ENCODE measurements at places on chromosomes 4 and X.

GRCh38 chrX:144275367-144275766 is 391.5 kb downstream of the UBE2NL start:
- DNase-seq = no peak

DNA sequence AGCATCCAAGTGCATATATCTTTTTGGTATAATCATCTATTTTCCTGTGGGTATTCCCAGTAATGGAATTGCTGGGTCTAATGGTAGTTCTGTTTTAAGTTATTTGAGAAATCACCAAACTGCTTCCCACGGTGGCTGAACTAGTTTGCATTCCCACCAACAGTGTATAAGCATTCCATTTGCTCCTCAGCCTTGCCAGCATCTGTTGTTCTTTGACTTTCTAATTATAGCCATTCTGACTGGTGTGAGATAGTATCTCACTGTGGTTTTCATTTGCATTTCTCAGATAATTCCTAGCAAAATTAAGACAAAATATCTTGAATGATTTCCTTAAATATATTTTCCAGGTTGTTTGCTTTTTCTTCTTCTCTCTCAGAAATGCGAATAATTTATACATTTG is 341.1 kb downstream of the GBA3 start:
- no peak for DNase-seq

- no peak for DNase-seq
These were observed 502.9 kb downstream of the ANKRD50 start for GRCh38 chr4:124209626-124210025.

DNA sequence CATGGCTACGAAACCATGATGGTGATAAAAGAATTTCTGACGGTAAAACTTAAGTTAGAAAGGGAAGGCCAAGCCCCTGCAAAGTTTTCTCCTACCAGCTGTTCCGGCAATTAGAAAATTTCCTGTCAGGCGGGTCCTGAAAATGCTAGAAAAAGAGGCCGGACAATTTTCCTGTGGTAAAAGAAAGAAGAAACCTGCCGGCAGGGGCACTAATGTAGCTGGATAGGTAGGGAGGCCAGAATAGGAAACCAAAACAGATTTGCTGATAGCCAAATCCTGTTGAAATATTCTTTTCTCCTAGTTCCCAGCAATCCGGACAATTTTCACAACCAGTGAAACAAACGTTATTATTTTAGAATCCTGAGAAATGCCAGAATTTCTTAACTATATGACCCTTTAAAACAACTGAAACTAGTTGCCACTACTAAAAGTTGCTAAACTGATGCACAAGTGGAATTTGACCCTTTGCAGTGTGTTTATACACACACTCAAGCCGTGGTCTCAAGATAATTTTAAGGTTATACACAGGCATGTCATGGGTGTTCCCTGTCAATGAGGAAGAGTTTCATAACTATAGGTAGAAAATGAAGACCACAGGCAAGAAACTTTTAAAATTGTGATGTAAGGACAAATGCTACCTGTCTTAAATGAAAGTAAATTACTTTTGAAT is 47.7 kb downstream of the RPS6KA3 start:
- no peak for DNase-seq

DNA sequence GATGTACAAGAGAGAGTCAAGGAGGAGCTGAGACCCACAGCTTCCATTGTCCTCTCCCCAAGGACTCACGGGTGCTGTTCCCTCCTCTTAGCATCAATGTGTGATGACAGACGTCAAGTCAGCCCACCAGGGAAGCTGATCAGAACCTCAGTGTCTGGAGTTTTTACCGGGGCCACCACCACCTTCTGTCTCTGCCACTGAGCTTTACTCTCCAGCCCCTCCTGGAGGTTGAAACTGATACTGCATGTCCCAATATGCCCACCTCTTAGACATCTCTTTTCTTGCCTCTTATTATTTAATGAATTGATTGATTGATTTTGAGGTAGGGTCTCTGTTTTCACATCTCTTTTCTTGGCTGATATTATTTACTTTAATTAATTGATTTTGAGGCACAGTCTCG is 10.3 kb upstream of the AKAP17A start:
- DNase-seq = peak; percentile 70

DNA sequence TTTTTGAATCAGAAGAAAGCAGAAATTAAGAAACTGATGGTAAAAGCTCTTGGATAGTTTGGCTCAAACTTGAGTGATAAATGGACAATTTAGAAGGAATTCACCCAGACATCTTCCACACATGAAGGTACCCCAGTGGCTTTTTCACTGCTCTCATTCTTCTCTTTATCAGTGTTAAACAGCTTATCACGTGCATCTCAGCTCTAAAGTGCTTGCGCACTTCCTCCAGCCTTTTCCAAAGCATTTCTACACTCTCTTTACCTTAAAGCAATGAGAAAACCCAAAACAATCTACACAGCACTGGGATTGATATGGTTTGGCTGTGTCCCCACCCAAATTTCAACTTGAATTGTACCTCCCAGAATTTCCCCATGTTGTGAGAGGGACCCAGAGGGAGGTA is 509.1 kb upstream of the FAT1 start:
- no peak for DNase-seq

- DNase-seq = peak; percentile 29
These were observed 1.7 kb downstream of the SPRY1 start for GRCh38 chr4:123398066-123398852.

GRCh38 chr4:153555730-153556434 is 89.7 kb downstream of the TMEM131L start:
- DNase-seq = no peak

GRCh38 chr4:150297861-150298474 is 219.7 kb downstream of the DCLK2 start:
- no peak for DNase-seq

GRCh38 chr4:102157984-102158383 is 187.3 kb downstream of the SLC39A8 start:
- no peak for DNase-seq

GRCh38 chr4:122914292-122914904 is 8.0 kb downstream of the NUDT6 start:
- no peak for DNase-seq

- DNase-seq = no peak
These were observed 36.0 kb upstream of the STS start for GRCh38 chrX:7111518-7111917.

DNA sequence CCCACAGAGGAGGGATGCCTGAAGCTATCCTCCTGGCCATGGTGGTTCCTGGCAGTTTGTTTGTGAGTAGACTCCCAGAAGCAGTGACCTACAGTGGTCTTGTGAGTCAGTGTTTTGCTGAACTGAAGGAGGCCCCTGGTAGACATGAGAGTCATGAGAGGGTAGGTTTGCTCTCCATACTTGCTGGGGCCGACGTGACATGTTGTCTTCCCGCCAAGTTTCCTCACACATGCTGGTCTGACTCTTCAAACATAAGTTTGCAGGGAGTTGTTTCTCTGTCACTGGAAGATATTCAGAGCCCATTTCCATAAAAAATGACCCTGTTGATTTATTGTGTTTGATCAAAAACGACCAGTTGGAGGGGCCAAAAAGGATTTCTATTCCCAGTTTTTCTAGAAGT is 131.1 kb upstream of the SCML1 start:
- DNase-seq = no peak

DNA sequence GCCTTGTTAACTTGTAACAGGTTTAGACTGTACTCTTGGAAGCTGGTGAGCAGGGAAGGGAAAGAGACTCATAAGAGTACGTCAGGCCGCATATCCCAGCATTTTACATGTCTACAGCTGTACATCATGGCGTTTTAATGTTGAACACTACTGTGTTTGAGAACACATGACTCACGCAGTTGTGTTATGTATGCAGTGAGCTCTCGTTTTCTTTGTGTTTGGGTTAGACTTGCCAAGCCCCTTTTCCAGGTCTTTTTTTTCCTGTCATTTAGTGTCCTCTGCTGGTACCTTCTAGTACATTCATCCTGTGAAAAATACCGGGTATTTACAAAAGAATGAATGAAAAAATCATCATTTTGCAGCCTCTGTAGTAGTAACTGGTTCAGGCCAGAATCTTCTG is 35.3 kb downstream of the SMS start:
- no peak for DNase-seq

DNA sequence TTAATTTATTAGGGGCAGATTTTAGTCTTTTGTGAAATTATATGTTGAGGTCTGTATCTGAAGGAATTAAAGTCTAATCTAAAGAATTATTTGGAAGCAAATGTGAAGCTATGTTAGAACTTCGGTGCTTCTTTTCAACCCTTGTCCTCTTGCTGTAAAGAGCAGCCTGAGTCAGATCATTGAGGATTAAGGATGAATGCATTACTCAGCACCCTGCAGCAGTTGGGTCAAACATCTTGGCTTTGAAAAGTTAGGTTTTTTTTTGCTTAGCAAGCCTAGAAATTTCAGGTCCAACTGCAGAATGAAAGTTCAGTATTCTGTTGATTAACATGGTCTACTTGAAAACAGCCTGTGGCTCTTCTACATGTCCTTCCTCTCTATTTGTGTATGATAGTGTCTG is 57.6 kb downstream of the SLC4A4 start:
- DNase-seq = no peak

DNA sequence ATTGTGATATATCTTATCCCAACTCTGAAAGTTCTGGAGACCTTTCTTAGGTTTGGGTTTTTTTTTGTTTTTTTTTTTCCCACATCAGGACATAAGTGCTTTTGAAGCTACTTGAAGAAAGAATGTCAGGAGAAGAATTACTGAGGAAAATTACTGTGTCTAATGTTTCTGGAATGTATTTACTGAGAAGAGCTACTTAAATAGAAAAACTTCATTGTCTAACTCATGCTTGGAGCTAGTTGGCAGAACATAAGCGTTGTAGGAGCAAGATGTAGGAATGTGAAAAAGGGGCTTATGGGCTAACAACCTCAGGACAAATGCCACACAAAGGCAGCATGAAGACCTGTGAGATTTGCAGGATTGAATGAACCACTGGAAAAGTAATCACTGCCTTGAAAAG is 166.6 kb upstream of the GLRA2 start:
- DNase-seq = no peak

DNA sequence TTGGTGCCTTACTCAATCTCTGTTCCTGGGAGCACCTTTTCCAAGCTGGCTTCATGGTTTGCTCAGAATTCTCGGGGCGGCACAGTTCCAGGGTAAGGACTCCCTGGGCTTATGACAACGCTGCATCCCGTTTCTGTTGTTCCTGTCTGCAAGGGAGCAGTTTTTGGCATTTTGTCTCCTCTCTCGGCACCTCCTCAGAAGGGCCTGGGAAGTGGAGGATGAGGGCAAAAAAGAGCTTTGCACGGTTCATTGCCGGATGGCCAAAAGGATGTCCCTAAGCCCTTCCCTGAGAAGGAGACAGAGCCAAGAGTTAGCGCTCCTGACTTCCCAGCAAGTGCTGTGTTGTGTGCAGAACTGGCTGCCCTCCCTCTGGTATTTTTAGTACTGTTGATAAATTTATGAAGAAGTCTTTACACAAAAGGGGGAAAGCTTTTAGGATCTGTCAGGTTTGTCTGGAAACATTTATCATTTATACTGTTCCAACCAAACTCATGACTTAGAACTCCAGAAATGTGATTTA is 13.4 kb downstream of the SRD5A3 start:
- DNase-seq = no peak

DNA sequence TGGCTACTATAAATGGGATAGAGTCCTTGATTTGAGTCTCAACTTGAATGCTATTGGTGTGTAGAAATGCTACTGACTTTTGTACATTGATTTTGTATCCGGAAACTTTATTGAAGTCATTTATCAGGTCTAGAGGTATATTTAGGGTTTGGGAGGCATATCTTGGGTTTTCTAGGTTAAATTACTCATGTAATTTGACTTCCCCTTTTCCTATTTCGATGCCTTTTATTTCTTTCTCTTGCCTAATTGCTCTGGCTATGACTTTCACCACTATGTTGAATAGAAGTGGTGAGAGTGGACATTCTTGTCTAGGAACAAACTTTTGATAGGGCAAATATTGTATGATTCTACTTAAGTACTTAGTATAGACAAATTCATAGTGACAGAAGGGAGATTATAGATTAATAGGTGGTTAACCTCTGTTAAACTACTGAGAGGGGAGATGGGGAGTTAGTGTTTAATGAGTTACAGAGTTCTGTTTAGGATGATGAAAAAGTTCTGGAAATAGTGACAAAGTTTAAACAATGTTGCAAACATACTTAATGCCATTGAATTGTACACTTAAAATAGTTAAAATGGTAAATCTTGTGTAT is 22.8 kb upstream of the HSPA4L start:
- no peak for DNase-seq

GRCh38 chr4:102807345-102807744 is 20.0 kb downstream of the UBE2D3 start:
- no peak for DNase-seq

GRCh38 chr4:183797445-183798300 is 107.4 kb upstream of the STOX2 start:
- no peak for DNase-seq

GRCh38 chr4:185534866-185535611 is at the start of gene PDLIM3:
Gene PDLIM3, minus strand, starts transcription at chr4:185535507. Its CDS starts 73 bp downstream, at chr4:185535434.
- no peak for DNase-seq

DNA sequence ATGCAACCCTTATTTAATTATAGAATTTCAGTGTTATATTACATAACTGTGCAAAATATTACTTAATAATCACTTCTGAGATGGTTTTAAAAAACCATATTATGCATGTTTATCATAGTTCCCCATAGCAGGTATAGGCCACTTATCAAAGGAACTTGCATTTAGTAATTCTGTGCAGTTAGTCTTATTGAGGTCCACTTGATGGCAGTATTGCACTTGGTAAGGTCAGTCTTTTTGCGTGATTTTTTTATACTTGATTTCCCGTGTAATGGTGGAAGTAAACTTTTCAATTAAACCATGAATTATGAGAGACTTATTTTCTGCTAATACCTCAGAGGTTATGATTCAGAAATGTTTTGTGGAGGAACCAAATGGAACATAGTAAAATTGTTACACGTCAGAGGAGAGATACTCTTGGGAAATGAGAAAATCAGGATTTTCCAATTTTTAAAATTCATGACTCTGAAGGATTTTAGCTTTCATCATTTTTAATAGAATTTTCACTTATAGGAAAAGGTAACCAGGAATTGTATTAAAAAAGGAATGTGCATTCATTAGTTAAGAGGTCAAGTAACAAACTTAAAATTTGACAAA is 230.0 kb downstream of the CCSER1 start:
- peak; percentile 29 for DNase-seq

DNA sequence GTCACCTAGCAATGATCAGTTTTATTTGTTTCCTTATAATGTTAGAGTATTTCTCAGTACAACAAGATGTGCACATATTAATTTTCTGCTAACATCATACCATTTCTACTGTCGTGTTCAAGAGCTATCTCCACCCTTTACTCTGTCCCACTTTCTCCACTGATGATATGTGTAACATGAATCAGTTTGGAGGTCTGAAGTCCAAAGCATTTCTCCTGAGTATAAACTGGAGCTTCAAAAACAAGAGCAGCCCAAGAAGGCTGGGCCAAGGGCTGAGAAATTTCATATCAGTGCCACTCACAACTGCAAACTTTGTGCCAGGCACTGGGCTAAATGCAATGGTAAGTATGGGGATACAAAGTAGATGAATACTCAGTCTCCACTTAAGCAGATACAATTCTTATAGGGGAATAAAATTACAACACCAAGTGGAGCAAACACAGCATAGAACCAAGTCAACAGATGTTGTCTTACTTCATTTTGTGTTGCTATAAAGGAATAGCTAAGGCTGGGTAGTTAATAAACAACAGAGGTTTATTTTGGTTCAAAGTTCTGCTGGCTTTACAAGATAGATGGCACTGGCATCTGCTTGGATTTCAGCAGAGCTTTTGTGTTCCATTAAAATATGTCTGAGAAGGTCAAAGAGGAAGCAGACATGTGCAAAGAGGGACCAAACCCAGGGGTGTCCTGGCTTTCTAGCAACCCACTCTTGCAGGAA is 44.2 kb downstream of the AMELX start:
- no peak for DNase-seq

All from GDM1 (cell line).